ENCODE measurements at places on chromosomes 5 and 9. TPM values are rescaled to one million over a fixed set of nuclear protein-coding genes. Genes with fewer than 3 reads are reported as not detected.

GRCh38 chr5:62192958-62193357 is 113.0 kb upstream of the KIF2A start:
- DNase-seq: no peak
- H3K36me3 ChIP-seq: no peaks in the 10 kb centered on the region
- no peaks in the 10 kb centered on the region for H3K4me1 ChIP-seq
- no peaks in the 10 kb centered on the region for H3K27me3 ChIP-seq
- no peak overlapping the region for H3K27ac ChIP-seq

DNA sequence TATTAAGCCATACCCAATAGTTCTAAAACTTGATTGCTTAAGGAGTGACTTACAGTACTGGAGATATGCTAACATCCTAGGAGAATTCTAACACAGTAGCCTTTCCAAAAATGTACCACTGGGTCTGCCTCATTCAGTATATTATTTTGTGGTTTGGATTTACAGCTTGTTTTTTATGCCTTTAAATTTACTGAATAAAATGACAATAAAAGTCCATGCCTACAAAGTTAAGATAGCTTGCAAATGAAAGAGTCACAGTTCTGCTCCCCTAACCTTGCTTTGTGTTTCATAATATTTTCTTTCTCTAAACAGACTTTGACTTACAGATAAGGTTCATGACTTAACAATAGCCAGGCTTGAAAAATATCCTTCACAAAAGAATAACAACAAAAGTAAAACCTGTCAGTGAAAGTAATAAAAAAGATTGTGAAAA is 951.1 kb upstream of the NUDT12 start:
- no peaks in the 10 kb centered on the region for H3K27me3 ChIP-seq
- no peaks in the 10 kb centered on the region for H3K36me3 ChIP-seq
- H3K27ac ChIP-seq: no peak overlapping the region
- H3K4me1 ChIP-seq: no peaks in the 10 kb centered on the region

GRCh38 chr5:120037451-120037850 is 408.1 kb downstream of the FAM170A start:
- no peak for DNase-seq
- no peak overlapping the region for H3K27ac ChIP-seq
- no peaks in the 10 kb centered on the region for H3K4me1 ChIP-seq
- H3K27me3 ChIP-seq: no peaks in the 10 kb centered on the region
- no peaks in the 10 kb centered on the region for H3K36me3 ChIP-seq

GRCh38 chr5:141874262-141874964 is 3.8 kb downstream of the PCDH1 start:
- H3K36me3 ChIP-seq: no peaks in the 10 kb centered on the region
- H3K4me1 ChIP-seq: peaks cover 7% of the 10 kb centered on the region
- no peak for DNase-seq
- H3K27ac ChIP-seq: no peak overlapping the region

- no peaks in the 10 kb centered on the region for H3K27me3 ChIP-seq
- H3K27ac ChIP-seq: peak overlapping the region; percentile 15
- H3K4me1 ChIP-seq: no peaks in the 10 kb centered on the region
Measured at GRCh38 chr5:54551926-54552325, 34.4 kb downstream of the SNX18 start.

DNA sequence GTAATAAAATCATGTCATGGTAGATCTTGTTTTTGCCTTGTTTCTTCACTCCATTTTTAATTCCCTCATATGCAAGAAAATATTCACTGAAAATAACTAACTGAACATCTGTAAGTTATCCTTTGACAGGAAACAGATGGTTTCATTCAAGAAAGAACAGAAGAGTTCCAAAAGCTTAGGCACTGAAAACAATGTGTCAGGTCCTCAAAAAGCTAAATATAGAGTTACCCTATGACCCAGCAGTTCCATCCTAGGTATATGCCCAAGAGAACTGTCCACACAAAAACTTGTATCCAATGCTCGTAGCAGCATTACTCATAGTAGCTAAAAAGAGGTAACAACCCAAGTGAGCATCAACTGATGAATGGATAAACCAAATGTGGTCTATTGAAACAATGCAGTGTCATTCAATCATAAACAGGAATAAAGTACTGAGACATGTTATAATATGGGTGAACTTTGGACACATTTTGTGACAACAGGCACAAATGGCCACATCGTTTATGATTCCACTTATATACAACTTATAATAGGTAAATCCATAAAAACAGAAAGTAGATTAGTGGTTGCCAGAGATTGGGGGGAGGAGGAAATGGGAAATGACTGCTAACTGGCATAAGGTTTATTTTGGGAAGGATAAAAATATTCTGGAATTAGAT is 231.0 kb downstream of the FRMD3 start:
- no peaks in the 10 kb centered on the region for H3K36me3 ChIP-seq
- H3K27me3 ChIP-seq: no peaks in the 10 kb centered on the region
- H3K4me1 ChIP-seq: peaks cover 7% of the 10 kb centered on the region
- DNase-seq: no peak
- H3K27ac ChIP-seq: no peak overlapping the region
- H3K4me3 ChIP-seq: no peak overlapping the region

DNA sequence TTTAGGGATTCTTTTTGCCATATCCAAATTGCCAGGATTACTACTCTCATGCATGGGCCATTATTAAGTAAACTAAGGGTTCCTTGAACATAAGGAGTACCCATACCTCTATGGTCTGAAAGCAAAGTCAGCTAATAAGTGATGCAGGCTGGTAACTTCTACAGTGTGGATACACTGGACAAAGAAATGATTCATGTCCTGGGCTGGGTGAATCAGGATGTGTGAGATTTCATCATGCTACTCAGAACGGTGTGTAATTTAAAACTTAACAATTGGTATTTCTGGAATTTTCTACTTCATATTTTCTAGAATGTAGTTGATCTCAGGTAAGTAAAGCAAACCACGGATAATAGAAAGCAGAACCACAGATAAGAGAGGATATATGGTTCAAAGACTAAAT is 428.8 kb downstream of the CHSY3 start:
- H3K27me3 ChIP-seq: no peaks in the 10 kb centered on the region
- no peaks in the 10 kb centered on the region for H3K36me3 ChIP-seq
- H3K4me3 ChIP-seq: no peak overlapping the region
- no peaks in the 10 kb centered on the region for H3K4me1 ChIP-seq
- peak; percentile 79 for DNase-seq

DNA sequence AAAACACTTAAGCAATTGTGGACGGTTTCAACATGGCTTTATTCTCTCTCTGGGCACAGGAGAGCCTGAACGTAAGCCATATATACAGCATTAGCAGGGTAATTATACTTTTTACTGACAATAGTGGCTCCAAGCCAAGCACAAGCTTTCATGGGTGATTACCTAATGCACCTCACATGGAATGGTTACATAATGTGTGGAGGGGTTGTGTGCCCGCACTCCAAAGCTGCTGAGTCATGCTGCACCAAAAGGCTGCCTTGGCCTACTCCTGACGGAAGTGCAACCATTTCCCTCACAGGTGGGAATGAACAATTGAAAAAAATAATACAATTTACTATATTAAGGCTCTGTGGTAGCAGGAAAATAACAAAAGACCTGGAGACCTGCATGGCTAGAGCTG is 86.5 kb upstream of the ATP10B start:
- H3K27me3 ChIP-seq: no peaks in the 10 kb centered on the region
- H3K4me1 ChIP-seq: no peaks in the 10 kb centered on the region
- H3K27ac ChIP-seq: no peak overlapping the region
- no peaks in the 10 kb centered on the region for H3K36me3 ChIP-seq

DMRTA1 gene
- polyA plus RNA-seq: 2.8 TPM

DNA sequence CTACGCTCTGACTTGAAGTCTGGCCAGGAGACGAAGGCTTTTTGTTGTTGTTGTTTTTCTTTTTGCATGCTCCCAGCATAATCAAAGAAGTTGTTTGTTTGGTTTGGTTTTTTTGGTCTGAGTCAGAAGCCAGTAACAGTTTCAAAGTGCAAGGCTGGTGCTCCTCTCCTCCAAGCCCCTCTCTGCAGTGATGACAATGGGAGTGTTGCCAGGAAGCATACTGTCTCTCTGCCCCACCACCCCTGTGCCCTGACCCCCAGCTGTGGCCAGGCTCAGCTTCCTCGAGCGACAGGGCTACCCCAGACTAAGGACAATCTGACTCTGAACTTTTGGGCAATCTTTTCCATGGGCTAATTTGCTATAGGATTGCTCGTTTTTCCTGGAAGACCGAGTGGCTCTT is 173.8 kb upstream of the PITX1 start:
- no peak overlapping the region for H3K27ac ChIP-seq
- H3K27me3 ChIP-seq: peaks cover 81% of the 10 kb centered on the region
- DNase-seq: no peak
- H3K4me3 ChIP-seq: no peak overlapping the region
- H3K4me1 ChIP-seq: no peaks in the 10 kb centered on the region

GRCh38 chr9:34566972-34567371 is 22.6 kb downstream of the CNTFR start:
- H3K4me1 ChIP-seq: peaks cover 26% of the 10 kb centered on the region
- H3K4me3 ChIP-seq: no peak overlapping the region
- H3K27me3 ChIP-seq: no peaks in the 10 kb centered on the region
- no peaks in the 10 kb centered on the region for H3K36me3 ChIP-seq
- DNase-seq: no peak

DNA sequence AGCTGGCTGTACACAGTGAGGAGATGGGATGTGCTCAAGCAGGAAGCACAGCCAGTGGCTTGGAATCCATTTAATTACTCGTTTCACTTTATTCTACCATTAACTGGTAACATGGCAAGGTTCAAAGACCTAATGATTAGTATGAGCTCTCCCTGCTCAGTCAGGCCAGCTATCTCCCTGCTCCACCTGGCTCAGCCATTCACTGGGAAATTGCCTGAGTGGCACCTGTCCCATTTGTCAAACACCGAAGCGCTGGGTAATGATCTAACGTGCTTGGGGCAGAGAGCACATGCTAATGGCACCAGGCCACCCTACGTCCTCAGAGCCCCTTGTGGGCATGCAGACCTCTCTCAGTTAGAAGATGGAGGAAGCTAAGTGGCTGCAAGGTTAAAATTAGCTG is 162.2 kb downstream of the TTLL11 start:
- H3K4me3 ChIP-seq: no peak overlapping the region
- no peak for DNase-seq
- no peak overlapping the region for H3K27ac ChIP-seq
- peaks cover 9% of the 10 kb centered on the region for H3K4me1 ChIP-seq
- no peaks in the 10 kb centered on the region for H3K36me3 ChIP-seq
- H3K27me3 ChIP-seq: peaks cover 6% of the 10 kb centered on the region

RANBP3L gene
- polyA plus RNA-seq: 0.21 TPM

GRCh38 chr5:150167512-150167850 is 903 bp downstream of the CDX1 start:
- H3K27me3 ChIP-seq: peaks cover 63% of the 10 kb centered on the region
- no peaks in the 10 kb centered on the region for H3K36me3 ChIP-seq
- H3K27ac ChIP-seq: no peak overlapping the region
- no peak for DNase-seq
- no peaks in the 10 kb centered on the region for H3K4me1 ChIP-seq
- H3K4me3 ChIP-seq: no peak overlapping the region

DNA sequence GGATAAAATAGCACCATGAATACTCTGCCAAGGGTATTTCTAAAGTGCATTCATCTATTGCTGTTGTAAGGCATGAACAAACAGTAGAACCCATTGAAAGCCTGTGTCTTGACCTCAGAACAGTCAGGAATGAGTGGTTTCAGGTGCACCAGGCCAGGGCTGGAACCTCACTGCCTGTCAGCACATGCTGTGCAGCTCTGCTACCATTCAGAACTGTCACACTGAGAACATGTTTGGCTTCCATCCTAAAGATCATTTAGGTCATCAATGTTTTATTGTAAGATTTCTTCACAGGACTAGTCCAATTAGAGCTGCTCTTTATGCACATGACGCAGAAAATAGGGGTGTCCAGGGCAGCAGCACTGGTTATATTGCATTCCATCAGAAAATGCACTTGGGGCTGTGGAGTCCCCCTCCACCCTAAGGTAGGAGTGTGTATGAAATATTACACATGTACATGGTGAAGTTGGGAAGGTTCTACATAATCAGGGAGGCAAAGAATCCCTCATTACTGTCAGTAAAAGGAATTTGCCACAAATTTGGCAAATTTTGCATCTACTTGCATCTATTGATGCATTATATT is 408.0 kb downstream of the CTNND2 start:
- H3K4me1 ChIP-seq: peaks cover 6% of the 10 kb centered on the region
- no peaks in the 10 kb centered on the region for H3K36me3 ChIP-seq
- H3K27me3 ChIP-seq: no peaks in the 10 kb centered on the region
- no peak for DNase-seq

GRCh38 chr9:114652776-114653555 is 4.6 kb downstream of the TEX53 start:
- no peak for DNase-seq
- H3K27me3 ChIP-seq: no peaks in the 10 kb centered on the region
- no peak overlapping the region for H3K4me3 ChIP-seq
- no peaks in the 10 kb centered on the region for H3K36me3 ChIP-seq
- no peaks in the 10 kb centered on the region for H3K4me1 ChIP-seq
- no peak overlapping the region for H3K27ac ChIP-seq

GRCh38 chr5:100902440-100903038 is 543 bp downstream of the ST8SIA4 start:
- no peaks in the 10 kb centered on the region for H3K36me3 ChIP-seq
- no peaks in the 10 kb centered on the region for H3K4me1 ChIP-seq
- H3K27ac ChIP-seq: no peak overlapping the region

TRPM3 gene
- not detected for polyA plus RNA-seq

CTSL gene
- 125 TPM for polyA plus RNA-seq

DNA sequence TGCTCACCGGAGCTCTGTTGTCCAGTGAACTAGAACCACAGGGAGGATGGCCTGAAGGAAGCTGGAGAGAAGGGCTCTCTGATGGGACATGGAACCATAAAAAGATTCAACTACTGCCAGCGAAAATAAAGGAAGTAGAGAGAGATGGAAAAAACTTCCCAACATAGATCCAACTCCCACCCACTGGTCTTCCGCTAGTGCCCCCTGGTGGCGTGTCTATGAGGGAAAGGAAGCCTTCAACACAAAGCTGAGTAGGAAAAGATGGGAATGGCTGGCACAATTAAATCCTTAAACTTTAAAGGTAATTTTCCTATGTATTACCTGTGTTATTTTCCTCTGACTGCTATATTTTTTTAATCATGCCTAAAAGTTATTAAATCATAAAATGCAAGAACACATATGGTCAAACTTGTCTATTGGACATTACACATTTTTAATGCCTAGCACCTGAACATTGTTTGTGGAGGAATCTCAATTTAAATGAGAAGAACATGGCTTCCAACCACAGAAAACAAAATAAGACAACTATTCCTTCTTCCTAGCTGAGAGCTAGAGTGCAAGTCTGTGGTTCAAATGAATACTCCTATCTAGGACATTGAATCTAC is 51.5 kb downstream of the CEP120 start:
- no peaks in the 10 kb centered on the region for H3K4me1 ChIP-seq
- peaks cover 20% of the 10 kb centered on the region for H3K36me3 ChIP-seq
- H3K27ac ChIP-seq: no peak overlapping the region
- H3K27me3 ChIP-seq: no peaks in the 10 kb centered on the region
- H3K4me3 ChIP-seq: no peak overlapping the region
- DNase-seq: peak; percentile 59

GPR150 gene
- polyA plus RNA-seq: 0.35 TPM

- H3K27ac ChIP-seq: no peak overlapping the region
- no peak overlapping the region for H3K4me3 ChIP-seq
- no peaks in the 10 kb centered on the region for H3K36me3 ChIP-seq
- no peak for DNase-seq
- H3K4me1 ChIP-seq: no peaks in the 10 kb centered on the region
Measured at GRCh38 chr5:89005990-89006389, 123.0 kb upstream of the MEF2C start.
